EH (cell line): ENCODE measurements at places on chromosomes 4 and X.

- no peak for DNase-seq
Observed at GRCh38 chr4:151772274-151772673, 11.5 kb upstream of the GATB start.

GRCh38 chr4:189124149-189124758 is 816.4 kb upstream of the FRG1 start:
- peak; percentile 29 for DNase-seq

GRCh38 chr4:183758758-183759447 is 99.8 kb downstream of the TRAPPC11 start:
- no peak for DNase-seq

GRCh38 chr4:152063621-152064240 is 302.9 kb upstream of the GATB start:
- peak; percentile 43 for DNase-seq

GRCh38 chrX:131745942-131746489 is 202.1 kb downstream of the OR13H1 start:
- no peak for DNase-seq

- DNase-seq = no peak
Observed at GRCh38 chr4:26601204-26601603, 17.3 kb downstream of the TBC1D19 start.

GRCh38 chrX:139930916-139931645 is 1.8 kb downstream of the ATP11C start:
- DNase-seq = peak; percentile 32

GRCh38 chr4:88597970-88598660 is 5.8 kb downstream of the HERC3 start:
- no peak for DNase-seq

DNA sequence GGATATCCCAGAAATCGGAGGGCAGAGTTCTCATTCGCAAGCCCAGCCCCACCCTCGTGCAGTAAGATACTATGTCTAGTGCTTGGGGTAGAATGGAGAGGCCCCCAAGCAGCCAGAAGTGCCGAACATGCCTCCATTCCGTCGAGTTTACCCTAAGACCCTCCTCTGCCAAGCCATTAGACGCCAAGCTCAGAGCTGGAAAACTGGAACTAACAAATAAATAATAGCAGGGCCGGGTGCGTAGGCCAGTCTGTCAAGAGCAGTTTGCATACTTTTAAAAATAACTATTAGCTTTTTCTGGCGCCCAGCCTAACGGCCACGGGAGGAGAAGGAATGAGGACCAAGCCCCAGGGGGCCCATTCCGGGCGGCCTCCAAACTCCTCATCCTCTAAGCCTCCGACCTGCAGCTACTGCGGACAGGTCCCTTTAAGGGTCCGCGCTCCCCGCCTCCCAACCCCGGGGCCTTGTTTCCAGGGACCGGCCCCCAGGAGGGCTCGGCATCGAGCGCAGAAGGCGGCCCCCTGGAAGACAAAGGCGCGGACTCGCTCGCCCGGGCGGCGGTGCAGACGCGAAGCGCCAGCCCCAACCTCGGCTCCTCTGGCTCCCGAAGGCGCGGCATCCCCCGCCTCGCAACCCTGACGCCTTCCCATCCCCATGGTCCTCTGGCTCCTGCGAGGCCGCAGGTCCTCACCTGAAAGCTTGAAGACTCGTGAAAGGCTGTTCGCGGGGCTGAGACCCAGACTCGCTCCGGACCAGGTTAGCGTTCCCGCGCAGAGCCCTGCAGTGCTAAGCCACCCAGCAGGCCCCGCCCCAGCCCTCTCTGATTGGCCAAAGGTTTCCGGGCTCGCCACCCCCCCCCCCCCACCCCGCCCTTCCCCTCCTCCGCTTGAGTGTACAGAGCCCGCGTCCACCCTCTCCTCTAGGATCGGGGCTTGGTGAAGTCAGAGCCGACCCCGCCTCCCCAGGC is at the start of gene TMSB15A:
Gene TMSB15A (minus strand): TSS at position 765 of the 967 bp plus-strand sequence.
- peak; percentile 64 for DNase-seq

DNA sequence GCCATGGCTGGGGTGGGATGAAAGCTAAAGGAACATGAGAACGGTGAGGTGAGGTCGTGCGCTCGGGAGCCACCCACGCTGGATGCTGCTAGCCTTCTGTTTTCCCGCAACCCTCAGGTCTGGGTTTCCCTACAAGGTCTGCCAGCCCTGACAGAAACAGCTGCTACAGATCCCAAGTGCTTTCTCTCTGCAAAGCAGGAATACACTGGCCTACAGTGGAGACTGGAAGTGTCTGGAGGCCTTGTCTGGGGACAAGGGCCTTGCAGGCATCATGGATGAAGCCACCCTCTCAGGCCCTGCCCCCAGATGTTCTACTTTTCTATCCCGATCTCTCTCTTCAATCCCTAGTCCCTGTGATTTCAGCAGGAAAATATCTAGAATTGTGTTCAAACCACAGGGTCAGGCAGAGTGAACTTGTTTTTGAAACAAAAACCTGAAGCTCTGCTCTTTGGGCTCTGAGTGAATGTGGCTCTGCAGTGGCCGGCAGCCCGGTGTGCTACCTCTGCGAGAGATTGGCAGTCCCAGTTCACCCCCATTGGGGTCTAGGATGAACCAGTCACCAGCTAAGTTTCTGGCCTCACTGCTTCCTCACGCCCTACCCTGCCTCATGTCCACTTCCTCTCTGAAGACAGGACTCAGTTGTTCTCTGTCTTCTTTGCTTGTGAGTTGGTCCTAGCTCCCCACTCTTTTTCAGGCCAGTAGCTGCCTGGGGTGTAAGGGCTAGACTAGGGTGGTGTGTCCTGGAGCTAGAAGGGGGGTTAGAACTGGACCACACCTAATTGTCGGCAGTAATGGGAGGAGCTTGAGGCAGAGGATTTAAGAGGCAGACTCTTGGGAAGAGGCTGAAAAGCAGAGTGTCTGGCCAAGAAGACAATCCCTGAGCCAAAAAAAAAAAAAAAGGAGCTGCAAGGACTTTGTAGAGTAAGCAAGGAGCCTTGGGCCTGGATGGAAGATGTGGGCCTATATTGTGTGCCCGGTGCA is 89.6 kb downstream of the RTL5 start:
- DNase-seq = peak; percentile 47

- DNase-seq = no peak
Observed at GRCh38 chrX:153491351-153491914, 3.3 kb upstream of the BGN start.

DNA sequence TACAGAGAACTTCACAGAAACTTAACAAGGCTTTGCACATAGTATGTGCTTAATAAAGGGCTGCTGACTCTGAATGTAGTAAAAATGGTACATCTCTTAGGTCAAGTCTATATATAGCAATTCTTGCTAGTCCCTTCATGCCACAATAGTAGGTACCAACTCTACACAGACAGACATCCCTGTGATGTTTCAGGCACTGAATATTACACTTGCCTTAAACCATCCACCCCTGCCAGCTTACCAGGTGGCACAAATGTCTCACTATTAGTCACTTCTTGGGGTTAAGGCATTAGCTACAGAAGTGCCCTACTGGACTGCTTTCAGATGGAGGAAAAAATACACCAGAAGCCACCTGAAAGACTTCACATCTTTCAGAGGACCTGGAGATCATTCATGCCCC is 86.3 kb upstream of the CITED1 start:
- DNase-seq = no peak
